Aorta (tissue), 5 donors: ENCODE measurements at places on chromosomes 3 and 15. TPM values are rescaled to one million over a fixed set of nuclear protein-coding genes. Genes with fewer than 3 reads are reported as not detected.

The LRRIQ4 gene
- total RNA-seq = not detected

GRCh38 chr3:73207946-73208440, 146.5 kb downstream of the EBLN2 start:
- DNase-seq = no peak

The POC1A gene
- 0.91 TPM for total RNA-seq

The AADAC gene
- not detected for total RNA-seq
